Memory B cell (primary cell): ENCODE measurements at places on chromosomes 12 and 14.

DNA sequence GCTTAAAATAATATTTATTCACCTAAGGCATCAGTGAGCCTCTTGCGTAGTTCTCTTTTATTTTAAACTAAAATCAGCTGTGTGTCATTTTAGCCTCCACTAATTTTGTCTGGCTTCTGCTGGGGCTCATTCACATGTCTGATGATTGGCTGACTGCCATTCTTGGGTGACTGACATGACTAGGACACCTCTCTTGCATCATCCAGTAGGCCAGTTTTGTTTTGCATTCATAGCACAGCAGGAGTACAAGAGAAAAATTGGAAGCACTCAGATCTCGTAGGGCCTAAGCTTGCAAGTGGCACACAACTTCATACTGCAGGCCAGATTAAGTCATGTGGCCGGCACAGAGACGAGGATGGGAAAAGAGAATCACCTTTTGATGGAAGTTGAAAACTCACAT lies 1226.5 kb downstream of the GALC start:
- no peak for DNase-seq

GRCh38 chr14:63933110-63933509 lies 80.3 kb downstream of the SYNE2 start:
- no peak for DNase-seq

DNA sequence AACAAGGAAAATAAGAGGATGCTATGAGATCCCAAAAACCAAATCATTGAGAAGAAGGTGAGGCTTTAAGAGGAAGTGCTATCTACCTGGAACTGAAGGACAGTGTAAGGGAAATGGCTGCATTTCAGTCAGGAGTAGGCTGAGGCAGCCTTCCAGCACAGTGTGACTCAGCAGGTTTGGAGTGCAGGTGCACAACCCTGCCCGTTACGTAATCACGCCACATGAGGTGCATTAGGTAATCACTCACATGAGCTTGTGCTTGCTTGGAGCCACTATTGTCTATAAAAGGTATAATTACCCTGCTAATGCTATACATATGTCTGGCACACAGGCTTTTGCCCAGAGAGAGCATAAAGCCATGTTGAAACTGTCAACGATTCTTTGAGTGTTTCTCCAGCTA lies 74.9 kb downstream of the DIO2 start:
- no peak for DNase-seq

GRCh38 chr14:68566075-68566474 lies 226.8 kb downstream of the ZFP36L1 start:
- DNase-seq, result no peak

GRCh38 chr12:16515666-16516065 lies 90.3 kb downstream of the LMO3 start:
- DNase-seq, result no peak

DNA sequence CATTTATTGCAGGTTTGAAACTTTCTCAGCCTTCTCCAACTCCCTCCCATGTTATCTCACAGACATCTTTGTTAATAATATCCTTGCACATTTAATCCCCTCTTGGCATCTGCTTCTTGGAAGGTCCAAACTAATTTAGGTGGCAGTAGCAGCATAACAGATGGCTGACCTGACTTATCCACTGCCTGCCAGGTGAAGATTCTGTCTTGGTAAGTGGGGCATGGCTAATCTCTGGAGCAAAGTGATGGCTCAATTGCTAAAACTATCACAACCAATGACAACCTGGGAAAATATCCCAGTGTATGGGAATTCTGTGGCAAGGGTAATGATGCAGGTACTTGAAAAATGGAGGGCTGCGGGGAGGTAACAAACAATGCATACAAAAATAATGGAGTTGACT lies 58.2 kb upstream of the ALG10B start:
- no peak for DNase-seq

DNA sequence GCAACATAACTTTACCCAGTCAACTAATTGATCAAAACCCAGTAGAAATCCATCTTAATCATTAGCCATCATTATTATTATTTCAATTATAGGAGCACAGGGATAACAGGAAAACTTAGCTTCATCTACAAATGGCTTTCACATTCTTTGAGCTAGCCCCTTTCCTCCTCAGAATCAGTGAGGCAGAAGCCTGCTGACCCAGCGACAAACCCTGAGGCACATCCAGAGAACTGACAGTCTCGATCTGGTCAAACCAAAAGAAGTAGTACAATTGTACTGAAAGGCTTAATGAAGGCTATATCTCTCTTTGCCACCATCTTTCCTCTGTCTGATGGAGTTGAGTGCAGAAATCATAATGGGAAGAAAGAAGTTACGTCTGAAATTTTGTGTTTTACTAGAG lies 109.8 kb upstream of the ARID2 start:
- DNase-seq, result no peak

GRCh38 chr14:67417633-67418032 lies 5.7 kb upstream of the PLEK2 start:
- DNase-seq, result no peak

DNA sequence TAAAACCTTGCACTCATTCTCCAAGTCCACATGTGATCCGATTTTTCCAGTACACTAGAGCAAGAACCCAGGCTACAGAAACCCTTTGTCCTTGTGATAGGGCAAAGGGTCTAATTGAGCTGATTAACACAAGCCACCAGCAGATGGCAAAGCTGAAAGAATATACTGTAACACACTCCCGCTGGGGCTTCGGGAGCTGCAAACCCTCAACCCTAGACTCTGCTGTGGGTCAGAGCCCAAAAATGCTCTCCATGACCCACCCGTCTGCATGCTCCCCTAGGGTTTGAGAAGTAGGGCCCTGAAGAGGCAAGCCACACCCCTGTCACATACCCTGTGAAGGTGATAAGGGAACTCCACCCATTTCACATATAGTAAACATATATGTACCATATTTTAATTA lies 33.6 kb upstream of the PCNX1 start:
- no peak for DNase-seq
